K562 (cell line): ENCODE measurements at places on chromosomes 13 and 19. TPM values are rescaled to one million over a fixed set of nuclear protein-coding genes. Genes with fewer than 3 reads are reported as not detected.

DNA sequence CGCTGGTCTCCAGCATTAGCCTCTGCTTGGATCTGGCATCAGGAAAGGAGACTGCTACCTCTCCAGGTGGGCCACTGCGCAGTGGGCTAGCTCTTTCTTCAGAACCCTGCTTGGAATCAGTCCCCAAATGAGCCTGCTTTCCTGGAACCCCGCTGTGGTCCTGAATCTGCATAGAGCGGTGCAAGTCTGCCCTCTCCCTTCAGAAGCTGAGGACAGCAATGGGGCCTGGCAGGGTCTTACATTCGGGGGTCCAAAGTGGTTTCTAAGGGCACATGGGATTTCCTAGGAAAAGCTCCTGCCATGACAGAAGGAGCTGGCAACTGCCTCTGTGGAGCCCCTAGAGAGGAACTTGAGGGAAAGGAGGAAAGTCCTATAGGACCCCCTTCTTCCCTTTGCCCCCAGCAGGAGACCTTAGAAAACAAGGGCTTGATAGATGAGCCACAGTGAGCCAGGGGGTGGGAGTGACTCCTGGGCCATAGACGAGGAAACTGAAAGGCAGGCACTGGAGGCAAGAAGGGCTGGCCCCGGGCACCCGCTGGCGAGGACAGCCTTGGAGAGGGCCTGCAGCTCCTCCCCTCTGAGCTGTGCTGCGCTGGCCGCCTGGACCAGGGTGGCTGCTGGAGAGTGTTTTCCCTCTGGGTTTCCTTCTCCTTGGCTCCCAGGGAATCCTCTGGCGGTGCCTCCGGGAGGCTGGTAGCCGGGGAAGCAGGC lies 1.4 kb upstream of the VSTM2B start:
- H3K36me3 ChIP-seq = no peaks in the 10 kb centered on the region
- H3K27ac ChIP-seq = no peak overlapping the region
- H3K4me3 ChIP-seq = no peak overlapping the region
- no peaks in the 10 kb centered on the region for H3K4me1 ChIP-seq

DNA sequence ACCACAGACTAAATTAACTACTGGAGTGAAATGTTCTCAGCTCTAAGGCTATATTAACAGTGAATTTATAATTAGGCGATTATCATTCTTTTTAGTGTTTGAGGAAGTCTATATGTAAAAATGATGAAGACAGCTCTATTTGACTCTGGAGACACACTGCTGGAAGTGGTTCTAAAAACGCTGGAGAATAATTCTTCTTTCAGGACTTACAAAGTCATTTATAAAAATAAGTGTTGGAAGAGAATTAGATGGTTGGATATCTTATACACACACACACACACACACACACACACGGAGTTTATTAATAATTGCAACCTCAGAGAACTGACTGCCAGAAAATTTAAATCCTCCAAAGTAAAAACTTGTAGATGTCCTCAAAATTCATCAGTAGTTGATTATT lies 1171.3 kb downstream of the EFNB2 start:
- H3K27me3 ChIP-seq = no peaks in the 10 kb centered on the region
- DNase-seq = no peak
- no peaks in the 10 kb centered on the region for H3K36me3 ChIP-seq
- no peak overlapping the region for H3K4me3 ChIP-seq
- no peaks in the 10 kb centered on the region for H3K4me1 ChIP-seq

DNA sequence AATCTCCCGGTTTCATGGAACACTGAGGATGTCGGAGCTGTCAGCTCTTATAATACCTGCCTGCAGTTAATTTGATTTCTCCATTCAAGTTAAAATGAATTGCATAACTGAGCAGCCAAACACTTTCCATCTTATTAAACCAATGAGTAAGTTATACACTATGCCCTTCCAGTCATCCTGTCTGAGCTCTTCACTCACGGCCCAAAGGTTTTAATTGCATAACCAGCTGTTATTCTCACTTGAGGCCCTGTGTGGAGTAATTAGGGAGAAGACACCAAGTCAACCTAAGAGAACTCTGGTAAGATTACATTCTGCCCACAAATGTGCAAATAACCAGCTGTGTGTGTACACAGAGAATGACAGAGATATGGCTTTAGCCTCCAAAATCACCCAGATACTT lies 303.5 kb downstream of the TBC1D4 start:
- H3K27ac ChIP-seq = no peak overlapping the region
- H3K27me3 ChIP-seq = no peaks in the 10 kb centered on the region
- no peaks in the 10 kb centered on the region for H3K4me1 ChIP-seq
- no peaks in the 10 kb centered on the region for H3K36me3 ChIP-seq
- H3K4me3 ChIP-seq = no peak overlapping the region

DNA sequence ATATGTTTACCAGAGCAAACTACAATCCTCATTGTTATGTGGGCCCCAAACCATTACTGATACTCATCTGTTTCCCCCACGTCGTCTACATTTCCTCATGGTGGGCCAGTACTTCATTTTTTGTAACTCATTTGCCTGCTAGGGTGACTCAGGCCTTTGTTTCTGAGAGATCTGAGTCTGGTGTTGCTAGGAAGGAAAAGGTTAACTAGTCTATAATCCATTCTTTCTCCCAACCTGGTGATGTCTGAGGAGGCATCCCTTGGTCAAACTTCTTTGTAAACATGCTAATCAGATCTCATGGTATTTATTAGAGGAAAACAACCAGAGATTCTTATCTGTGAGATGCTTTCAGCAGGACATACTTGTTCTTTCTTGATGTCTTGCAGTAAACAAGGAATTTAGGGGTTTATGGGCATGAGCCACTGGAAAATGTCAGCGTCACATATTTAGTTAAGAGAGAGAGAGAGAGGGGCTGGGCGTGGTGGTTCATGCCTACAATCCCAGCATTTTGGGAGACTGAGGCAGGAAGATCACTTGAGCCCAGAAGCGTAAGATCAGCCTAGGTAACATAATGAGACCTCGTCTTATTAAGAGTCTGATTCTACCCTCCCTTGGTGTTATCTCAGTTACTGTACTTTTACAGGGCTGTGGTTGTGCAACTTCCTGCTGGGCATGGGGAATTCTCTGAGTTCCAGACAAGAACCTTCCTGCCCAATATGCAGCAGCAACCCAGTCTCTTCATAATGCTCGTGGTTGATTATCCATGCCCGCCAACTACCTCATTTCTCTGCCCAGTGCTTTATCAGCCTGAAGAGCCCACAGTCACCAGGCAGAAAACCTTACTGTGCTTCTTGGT lies 9.7 kb upstream of the DPRX start:
- H3K4me1 ChIP-seq = no peaks in the 10 kb centered on the region
- no peaks in the 10 kb centered on the region for H3K36me3 ChIP-seq
- peaks cover 3% of the 10 kb centered on the region; the same call in 1 of the 3 replicates for H3K27me3 ChIP-seq
- H3K4me3 ChIP-seq = no peak overlapping the region

The SOHLH2 gene
- 12.7 and 13.6 TPM in 2 replicates for total RNA-seq

The MLLT1 gene
- total RNA-seq = 63.5 and 67.6 TPM in 2 replicates

The KCNC3 gene
- total RNA-seq = 20.2 and 26.2 TPM in 2 replicates
